ENCODE measurements at places on chromosomes 6 and 20. TPM values are rescaled to one million over a fixed set of nuclear protein-coding genes. Genes with fewer than 3 reads are reported as not detected.
A peak's percentile ranks its signal among the peaks of the same experiment; 100 is the strongest.

DNA sequence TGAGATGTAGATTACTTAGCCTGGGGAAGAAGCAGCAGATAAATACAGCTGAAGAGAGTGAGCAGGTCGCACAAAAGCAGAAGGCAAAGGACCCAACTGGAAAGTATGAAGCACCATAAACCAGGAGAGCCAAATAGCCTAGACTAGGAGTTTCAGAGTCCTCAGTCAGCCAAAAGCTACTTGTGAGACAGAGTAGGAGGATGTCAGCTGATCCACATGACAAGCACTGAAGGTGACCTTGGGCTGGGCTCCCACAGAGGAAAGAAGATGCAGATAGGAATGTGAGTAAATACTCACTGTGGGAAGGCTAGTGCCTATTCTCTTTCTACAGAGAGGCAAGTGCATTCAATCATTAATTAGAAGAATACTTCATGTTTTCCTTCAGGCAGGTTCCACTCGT, 274.0 kb upstream of the POU3F2 start:
- H3K27ac ChIP-seq, result no peak overlapping the region
- H3K27me3 ChIP-seq, result no peaks in the 10 kb centered on the region
- no peak for DNase-seq
- H3K4me1 ChIP-seq, result no peaks in the 10 kb centered on the region
- H3K36me3 ChIP-seq, result no peaks in the 10 kb centered on the region

- H3K27ac ChIP-seq, result no peak overlapping the region
- no peaks in the 10 kb centered on the region for H3K27me3 ChIP-seq
- H3K4me1 ChIP-seq, result no peaks in the 10 kb centered on the region
- H3K36me3 ChIP-seq, result no peaks in the 10 kb centered on the region
- H3K4me3 ChIP-seq, result no peak overlapping the region
- no peak for DNase-seq
These were observed 46.4 kb downstream of the ORC3 start for GRCh38 chr6:87636315-87636714.

GRCh38 chr6:25601800-25602673, 50.0 kb upstream of the SCGN start:
- no peaks in the 10 kb centered on the region for H3K36me3 ChIP-seq
- H3K27ac ChIP-seq, result no peak overlapping the region

GRCh38 chr6:52573295-52573694, 3.6 kb downstream of the TRAM2 start:
- H3K4me1 ChIP-seq, result peaks cover 39% of the 10 kb centered on the region
- DNase-seq, result no peak
- H3K4me3 ChIP-seq, result no peak overlapping the region
- H3K27me3 ChIP-seq, result no peaks in the 10 kb centered on the region

DNA sequence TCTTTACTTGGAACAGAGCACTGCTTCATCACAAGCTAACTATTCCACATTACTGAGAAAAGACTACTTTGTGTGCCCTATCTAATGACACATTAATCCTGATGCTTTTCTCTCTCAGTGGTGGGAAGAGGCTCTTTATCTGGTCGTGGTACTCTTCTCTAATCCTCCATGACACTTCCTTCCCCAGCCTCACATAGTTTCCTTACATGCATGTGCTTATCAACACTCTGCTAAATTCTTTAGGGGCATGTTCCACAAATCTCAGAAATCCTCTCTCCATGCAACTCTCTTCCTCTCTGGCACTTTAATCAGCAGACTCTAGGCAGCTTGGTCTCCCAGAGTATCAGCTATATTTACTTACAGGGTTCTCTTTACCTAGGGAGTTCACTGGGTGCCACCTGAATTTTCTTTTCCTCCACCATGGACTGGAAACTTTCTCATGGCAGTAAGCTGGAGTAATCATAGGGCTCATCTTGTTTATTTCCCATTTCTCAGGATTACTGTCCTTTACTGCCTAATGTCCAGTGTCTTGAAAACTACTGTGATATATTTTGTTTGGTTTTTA, 27.0 kb upstream of the SLC22A2 start:
- H3K27me3 ChIP-seq, result no peaks in the 10 kb centered on the region
- no peaks in the 10 kb centered on the region for H3K4me1 ChIP-seq
- H3K27ac ChIP-seq, result no peak overlapping the region
- no peak for DNase-seq
- no peaks in the 10 kb centered on the region for H3K36me3 ChIP-seq

DNA sequence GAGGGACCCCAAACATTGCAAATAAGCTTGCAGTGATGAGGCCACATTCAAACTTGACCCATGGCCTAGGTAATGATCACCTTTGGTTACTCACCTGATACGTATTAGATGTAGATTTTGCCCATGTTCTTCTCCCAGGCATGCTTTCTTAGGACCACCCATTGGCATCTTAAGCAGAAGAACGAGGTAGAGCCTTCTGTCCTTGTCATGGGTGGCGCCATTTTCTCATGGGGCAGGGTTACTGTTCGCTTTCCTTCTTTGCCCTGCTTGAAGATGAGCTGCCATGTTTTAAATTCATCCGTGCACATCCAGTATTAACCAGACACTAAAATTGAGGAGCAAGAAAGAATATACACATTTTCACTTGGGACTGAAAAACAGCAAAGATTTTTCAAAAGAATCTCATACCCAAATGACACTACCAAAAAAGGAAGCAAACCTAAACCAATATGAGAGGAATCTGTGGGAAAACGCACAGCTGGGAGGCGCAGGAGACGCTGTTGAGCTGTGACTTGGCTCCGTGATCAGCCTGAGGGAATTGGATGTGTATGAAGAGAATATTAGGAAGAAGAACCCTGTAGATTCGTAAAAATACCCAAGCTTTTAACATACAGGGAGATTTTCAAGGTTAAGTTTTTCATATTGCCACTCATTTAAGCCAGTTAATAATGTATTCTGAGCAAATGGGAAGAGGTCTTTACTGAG, 36.6 kb downstream of the GMPR start:
- no peak overlapping the region for H3K4me3 ChIP-seq
- DNase-seq, result no peak
- H3K36me3 ChIP-seq, result no peaks in the 10 kb centered on the region
- peaks cover 11% of the 10 kb centered on the region for H3K4me1 ChIP-seq
- H3K27ac ChIP-seq, result no peak overlapping the region

GRCh38 chr20:19256906-19257595, 44.6 kb downstream of the SLC24A3 start:
- no peak for DNase-seq
- no peaks in the 10 kb centered on the region for H3K36me3 ChIP-seq
- peaks cover 3% of the 10 kb centered on the region for H3K27me3 ChIP-seq

DNA sequence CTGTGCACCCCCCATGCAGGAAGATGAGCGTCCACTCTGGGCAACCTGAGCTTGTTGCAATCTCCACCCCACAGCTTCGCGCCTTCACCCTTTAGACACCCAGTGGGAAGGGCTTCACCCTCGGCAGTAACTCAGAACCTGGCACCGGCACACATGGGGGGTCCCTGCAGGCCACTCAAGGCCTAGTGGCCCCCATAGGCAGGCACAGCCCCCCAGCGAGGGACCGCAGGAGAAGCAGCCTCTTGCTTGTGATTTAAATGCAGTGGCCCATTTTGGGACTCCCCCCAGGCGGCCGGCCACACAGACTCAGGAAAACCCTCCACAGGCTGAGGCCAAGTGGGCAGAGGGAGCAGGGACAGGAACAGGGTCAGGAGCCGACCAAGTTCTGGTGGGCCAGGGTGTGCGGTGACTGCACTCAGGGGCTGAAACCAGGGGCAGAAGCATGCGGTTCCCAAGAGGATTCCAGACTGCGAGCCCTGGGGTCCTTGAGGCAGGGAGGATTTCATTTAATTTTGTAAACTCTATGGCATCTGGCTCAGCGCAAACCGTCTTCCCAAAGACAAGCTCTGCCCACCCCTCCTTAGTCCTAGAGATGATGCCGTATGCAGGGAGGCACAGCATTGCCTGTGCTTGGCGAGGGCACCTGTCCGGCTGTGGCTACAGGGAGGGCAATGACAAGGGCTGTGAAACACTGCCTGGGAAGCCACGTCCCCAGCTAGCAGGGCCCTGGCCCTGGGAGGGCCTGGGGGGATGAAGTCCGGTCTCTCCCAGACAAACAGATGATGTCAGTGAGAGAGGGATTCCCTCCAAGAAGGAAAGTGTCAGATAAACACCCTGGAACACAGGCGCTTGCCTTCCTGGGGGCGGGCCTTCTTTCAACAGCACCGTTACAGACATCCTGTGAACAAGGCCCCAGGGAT, 52.9 kb upstream of the GPR31 start:
- no peaks in the 10 kb centered on the region for H3K36me3 ChIP-seq
- DNase-seq, result no peak
- H3K4me1 ChIP-seq, result no peaks in the 10 kb centered on the region
- H3K27ac ChIP-seq, result no peak overlapping the region
- H3K27me3 ChIP-seq, result peaks cover 48% of the 10 kb centered on the region
- H3K4me3 ChIP-seq, result no peak overlapping the region

GRCh38 chr20:8357703-8358102, 225.6 kb downstream of the PLCB1 start:
- DNase-seq, result no peak
- no peaks in the 10 kb centered on the region for H3K36me3 ChIP-seq
- no peaks in the 10 kb centered on the region for H3K27me3 ChIP-seq
- no peaks in the 10 kb centered on the region for H3K4me1 ChIP-seq
- H3K27ac ChIP-seq, result no peak overlapping the region
- no peak overlapping the region for H3K4me3 ChIP-seq

DNA sequence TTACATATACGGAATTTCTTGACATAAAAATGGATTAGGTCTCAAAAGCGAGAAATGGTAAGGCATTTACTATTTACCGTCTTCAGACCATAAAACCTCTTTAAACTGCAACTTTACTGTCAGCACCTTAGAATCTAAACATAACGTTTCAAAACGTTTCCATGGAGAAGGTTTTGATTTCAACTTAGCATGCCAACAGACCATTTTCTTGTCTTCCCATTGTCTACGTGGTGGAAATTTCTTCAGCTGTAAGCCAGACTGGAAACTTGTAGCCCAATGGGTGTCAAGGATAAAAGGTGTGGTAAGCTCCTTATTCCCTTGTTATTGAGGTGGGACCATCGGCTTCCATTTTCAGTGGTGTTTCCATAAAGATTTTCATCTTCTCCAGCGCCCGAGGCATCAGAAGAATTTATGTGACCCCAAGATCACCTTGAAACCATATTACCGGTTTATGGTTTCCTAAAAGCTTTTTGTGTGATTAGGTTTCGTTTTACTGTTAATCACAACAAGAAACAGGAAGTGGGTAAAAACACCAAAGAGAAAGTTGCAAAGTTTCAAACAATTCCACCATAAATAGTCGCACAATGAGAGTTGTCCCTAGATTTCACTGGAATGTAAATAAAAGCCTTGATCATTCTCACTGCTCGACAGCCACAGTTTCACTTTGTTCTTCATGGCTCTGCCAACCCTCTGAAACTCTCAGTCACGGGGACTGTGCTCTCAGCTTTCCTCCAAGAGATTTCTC, 63.0 kb upstream of the CD2AP start:
- H3K4me1 ChIP-seq, result peaks cover 13% of the 10 kb centered on the region
- peak; percentile 3 for DNase-seq
- H3K4me3 ChIP-seq, result peak overlapping the region; percentile 50
- H3K36me3 ChIP-seq, result no peaks in the 10 kb centered on the region

DNA sequence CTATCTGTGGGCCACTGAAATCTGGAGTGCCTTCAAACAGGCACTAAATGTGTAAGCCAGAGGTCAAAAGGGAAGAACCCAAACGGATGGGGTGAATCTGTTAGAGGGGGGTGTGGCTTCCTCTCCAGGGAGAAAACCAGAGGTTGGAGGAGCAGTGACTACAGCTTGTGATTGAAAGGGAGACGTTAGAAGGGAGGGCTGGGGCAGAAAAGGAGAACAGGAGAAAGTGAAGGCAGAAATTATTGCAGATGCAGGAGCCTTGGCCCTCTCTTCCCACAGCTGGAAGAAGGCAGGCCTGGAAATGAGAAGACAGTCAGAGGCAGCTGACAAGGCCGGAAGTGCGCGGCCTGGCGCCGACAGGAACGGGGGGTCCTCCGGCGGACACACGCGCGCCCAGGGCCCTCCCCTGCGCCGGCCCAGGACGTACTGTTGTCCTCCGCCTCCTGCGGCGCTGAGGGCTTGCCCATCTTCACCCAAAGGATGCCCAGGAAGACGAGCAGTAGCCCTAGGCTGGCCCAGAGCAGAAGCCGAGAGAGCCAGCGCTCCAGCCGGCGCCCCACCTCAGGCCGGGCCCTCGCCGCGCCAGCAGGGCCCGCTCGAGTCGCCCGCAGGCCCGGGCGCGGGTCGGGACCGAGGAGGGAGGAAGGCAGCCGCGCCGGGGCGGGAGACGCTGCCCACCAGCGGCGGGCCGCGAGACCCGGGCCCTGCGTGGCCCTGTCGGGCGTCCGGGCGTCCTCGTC, 806 bp downstream of the LEMD2 start:
- H3K27me3 ChIP-seq, result no peaks in the 10 kb centered on the region
- peak; percentile 42 for DNase-seq
- H3K4me3 ChIP-seq, result peak overlapping the region; percentile 96
- peaks cover 20% of the 10 kb centered on the region for H3K4me1 ChIP-seq
- 0 out of 2 replicates have a peak, but pooled peaks cover 12% of the 10 kb centered on the region for H3K36me3 ChIP-seq

GRCh38 chr6:148864941-148865340, 118.1 kb downstream of the UST start:
- no peak overlapping the region for H3K4me3 ChIP-seq
- H3K27me3 ChIP-seq, result no peaks in the 10 kb centered on the region
- no peak for DNase-seq

DNA sequence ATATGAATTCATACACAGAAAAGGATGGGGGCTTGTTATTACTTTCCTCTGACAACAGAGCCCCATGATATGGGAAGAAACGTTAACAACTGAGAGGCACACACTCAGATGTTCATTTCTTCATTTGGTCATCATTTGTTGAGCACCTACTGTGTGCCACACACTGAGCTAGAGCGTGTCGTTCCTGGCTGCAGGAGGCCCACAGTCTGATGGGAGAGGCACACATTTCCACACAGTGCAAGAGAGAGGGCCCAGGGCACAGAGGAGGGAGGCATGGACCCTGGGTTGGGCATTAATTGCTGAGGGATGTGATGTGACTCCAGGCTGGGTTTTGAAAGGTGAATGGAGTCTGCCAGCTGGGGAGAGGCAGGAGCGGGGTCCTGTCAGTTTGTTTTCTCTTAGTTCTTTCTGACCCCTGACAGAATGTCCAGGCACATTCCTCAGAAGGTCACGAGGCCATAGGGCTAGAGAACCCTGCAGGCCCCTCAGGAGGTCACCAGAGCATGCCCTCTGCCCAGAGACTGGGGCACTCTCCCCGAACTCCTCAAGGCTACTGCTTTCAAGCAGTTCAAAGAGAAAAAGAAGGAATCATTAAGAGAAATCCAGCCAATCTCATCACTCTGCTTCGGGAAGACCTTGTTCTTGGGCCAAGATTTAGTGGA, 216.2 kb downstream of the UST start:
- H3K4me1 ChIP-seq, result no peaks in the 10 kb centered on the region
- H3K27ac ChIP-seq, result no peak overlapping the region
- DNase-seq, result no peak
- H3K27me3 ChIP-seq, result no peaks in the 10 kb centered on the region
- no peaks in the 10 kb centered on the region for H3K36me3 ChIP-seq

The BMP5 gene
- total RNA-seq, result 0.20 TPM

The OTOR gene
- not detected for total RNA-seq

The CDH22 gene
- not detected for total RNA-seq

The EXOC2 gene
- total RNA-seq, result 28.2 TPM

The SNAP25 gene
- not detected for total RNA-seq

The HMGCLL1 gene
- total RNA-seq, result 0.68 TPM

The NFATC2 gene
- total RNA-seq, result 6.3 TPM
